Caco-2 (cell line): ENCODE measurements at places on chromosomes 2 and 18.

- no peak for DNase-seq
Observed at GRCh38 chr18:63085611-63086010, 234.0 kb downstream of the BCL2 start.

GRCh38 chr2:216533609-216534008, 35.0 kb downstream of the RPL37A start:
- no peak for DNase-seq

GRCh38 chr2:173210270-173211196, 134.9 kb downstream of the MAP3K20 start:
- DNase-seq, result peak; percentile 64

- DNase-seq, result no peak
Observed at GRCh38 chr2:237323656-237324055, 90.3 kb downstream of the COL6A3 start.

DNA sequence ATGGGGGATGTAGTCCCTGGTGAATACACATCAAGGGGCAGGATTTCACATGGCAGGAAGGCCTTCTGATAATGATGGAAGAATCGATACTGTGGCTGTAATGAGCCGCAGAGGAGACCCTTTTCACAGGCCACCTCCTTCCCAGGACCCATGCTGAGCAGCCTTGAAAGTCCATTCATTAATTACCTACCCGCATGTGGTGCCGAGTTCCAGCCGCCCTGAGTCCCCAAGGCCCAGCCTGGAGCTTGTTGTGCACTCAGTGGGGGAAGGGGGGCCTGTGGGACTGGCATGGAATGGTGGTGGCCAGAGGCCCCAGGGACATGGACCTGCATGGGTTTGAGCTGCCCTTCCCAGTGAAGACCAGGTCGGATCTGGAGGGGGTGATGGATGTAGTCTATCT, 25.5 kb downstream of the ASB18 start:
- DNase-seq, result no peak

DNA sequence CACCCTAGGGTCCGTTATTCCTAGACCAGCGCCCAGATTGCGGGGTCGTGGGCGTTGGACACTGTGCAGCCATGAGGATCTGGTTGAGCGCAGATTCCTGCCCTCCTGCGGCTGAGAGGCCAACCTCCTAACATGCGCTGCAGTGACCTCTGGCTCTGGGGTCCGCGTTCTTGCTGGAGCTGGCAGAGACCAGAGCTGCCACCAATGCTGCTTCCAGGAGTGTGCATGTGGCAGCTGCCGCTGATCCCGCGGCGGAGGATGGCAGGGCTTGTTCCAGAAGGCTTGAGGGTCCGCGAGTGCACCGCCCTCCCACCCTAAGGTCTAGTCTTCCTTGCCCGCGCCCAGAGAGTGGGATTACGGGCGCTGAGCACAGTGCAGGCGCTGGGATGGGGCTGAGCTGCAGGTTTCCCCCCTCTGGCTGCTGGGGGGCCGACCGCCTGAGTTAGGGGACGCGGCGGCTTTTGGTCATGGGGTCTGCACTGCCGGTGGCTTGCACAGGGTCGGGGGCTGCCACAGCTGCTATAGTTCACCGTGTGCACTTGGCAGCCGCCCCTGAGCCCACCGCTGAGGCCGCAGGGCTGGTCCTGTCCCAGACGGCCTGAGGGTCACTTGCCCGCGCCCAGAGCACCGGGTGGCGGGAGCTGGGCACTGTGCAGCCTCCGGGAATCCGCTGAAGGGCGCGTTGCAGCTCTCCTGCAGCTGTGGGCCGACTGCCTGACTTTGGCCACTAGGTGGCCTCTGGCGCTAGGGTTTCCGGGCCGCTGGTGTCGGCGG, 145.9 kb downstream of the CCDC74A start:
- DNase-seq, result peak; percentile 81

- DNase-seq, result no peak
Observed at GRCh38 chr2:41294331-41294730, 753.5 kb upstream of the PKDCC start.

DNA sequence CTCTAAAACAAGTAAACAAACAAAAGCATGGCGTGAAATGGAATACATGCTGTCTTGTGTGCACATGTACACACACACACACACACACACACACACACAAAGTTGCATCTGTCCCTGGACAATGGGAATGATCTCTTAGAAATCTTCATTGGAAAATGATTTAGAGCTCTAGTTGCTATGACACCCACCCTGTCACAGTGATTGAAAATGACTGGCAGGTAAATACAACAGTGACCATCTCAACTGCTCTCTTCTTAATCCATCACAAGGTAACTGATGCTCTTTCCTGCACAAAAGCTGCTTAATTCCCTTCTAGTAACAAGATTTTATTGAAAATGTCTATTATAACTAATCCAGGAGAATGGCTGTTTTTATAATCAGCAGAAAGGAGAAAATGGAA, 1011.7 kb upstream of the GYPC start:
- no peak for DNase-seq
